Upper lobe of left lung (tissue), 6 donors: ENCODE measurements at places on chromosomes 1 and 21. TPM values are rescaled to one million over a fixed set of nuclear protein-coding genes. Genes with fewer than 3 reads are reported as not detected.
A peak's percentile ranks its signal among the peaks of the same experiment; 100 is the strongest.

GRCh38 chr1:114222920-114223319, 69.3 kb upstream of the SYT6 start:
- no peaks in the 10 kb centered on the region for H3K36me3 ChIP-seq
- DNase-seq, result no peak
- no peaks in the 10 kb centered on the region for H3K4me1 ChIP-seq
- H3K27ac ChIP-seq, result no peak overlapping the region
- no peak overlapping the region for H3K4me3 ChIP-seq

DNA sequence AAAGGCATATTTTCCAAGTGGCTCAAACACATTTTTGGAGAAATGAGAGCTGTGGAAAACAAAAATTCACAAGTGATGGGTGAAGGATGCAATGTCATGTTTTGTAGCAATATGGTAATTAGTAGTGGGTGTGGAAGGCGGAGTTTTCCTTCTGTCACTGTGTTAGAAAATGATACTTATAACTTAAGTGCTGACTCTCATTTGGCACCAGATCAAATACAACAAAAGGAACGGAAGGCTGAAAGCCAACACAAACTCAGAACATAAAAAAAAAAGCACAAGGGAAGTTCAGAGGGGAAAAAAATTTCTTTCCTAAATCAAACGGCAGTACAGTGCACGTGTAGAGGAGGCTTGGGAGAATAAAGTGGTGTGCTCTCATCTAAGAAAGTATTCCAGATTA, at the start of gene TNFSF18:
TNFSF18 (minus strand) TSS at position 77 of the 400 bp plus-strand sequence; CDS start at position 32, 45 bp downstream.
- H3K4me3 ChIP-seq, result no peak within 1 kb of the TSS
- no peaks in the 10 kb centered on the region for H3K27me3 ChIP-seq
- no peaks in the 10 kb centered on the region for H3K36me3 ChIP-seq
- peaks cover 29% of the 10 kb centered on the region for H3K4me1 ChIP-seq
- H3K27ac ChIP-seq, result no peak within 1 kb of the TSS

DNA sequence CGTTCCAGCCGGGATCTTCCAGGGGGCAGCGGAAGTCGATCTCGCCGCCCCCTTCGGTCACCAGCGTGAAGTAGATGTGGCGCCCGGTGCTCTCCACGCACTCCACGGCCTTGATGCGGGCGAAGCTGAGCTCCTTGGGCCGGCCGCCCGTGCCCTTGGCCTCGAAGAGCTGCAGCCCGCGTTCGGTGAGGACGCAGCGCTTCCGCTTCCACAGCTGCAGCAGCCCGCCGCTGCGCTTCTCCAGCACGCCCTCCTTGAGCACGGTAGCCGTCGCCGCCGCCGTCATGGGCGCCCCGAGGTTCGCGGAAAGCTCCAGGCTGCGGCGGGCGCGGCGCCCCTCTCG, 516 bp downstream of the PHLDA3 start:
- no peaks in the 10 kb centered on the region for H3K27me3 ChIP-seq
- peak overlapping the region; percentile 95 for H3K4me3 ChIP-seq
- H3K36me3 ChIP-seq, result peaks cover 9% of the 10 kb centered on the region
- H3K4me1 ChIP-seq, result peaks cover 43% of the 10 kb centered on the region

DNA sequence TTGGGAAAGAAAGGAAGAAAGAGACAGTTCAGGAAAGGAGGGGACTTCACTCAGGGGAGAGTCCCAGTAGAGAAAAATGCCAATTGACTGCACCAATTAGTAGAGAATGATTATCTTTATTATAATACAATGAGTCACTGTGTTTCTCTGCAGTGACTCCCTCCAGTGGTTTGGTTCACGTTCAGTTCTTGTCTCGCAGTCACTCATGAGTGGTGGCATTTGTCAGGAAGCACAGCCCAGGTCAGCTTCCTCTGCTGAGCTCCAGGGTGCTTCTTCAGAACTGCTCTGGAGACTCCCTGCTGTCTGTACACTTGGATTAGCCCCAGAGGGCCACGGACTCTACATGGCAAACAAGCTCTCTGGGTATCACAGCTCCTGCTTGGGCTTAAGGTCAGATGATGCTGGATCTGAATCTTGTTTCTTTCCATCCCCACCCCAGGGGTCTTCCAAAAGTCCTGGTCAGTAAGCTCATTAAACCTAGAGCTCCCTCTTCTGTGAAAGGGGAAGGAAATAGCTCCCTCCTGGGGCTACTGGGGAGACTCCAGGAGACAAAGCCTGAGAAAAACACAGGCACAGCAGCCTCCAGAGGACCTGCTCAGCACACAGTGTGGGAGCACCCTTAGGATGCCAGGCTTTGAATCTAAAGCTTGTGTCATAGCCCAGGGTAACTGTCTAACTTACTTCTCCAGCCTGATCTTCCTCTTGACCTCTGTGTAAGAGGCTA, 619.0 kb downstream of the AJAP1 start:
- H3K27me3 ChIP-seq, result no peaks in the 10 kb centered on the region
- H3K36me3 ChIP-seq, result no peaks in the 10 kb centered on the region
- H3K27ac ChIP-seq, result no peak overlapping the region
- H3K4me1 ChIP-seq, result no peaks in the 10 kb centered on the region
- H3K4me3 ChIP-seq, result no peak overlapping the region

Gene AMPD1
- not detected for total RNA-seq

Gene ASPM
- under 0.01 TPM for total RNA-seq

Gene SORT1
- 105 TPM for total RNA-seq
